ENCODE measurements at places on chromosomes 5 and 9. TPM values are rescaled to one million over a fixed set of nuclear protein-coding genes. Genes with fewer than 3 reads are reported as not detected.
A peak's percentile ranks its signal among the peaks of the same experiment; 100 is the strongest.

Gene ZFP37
- polyA plus RNA-seq: 0.38 TPM

Gene IL9
- polyA plus RNA-seq: not detected

Gene FOXI1
- polyA plus RNA-seq: not detected

GRCh38 chr5:67257500-67257899 is 60.9 kb upstream of the CD180 start:
- no peaks in the 10 kb centered on the region for H3K27me3 ChIP-seq
- no peaks in the 10 kb centered on the region for H3K36me3 ChIP-seq
- H3K27ac ChIP-seq: no peak overlapping the region

Gene CCDC152
- polyA plus RNA-seq: 0.03 TPM

GRCh38 chr5:657570-657969 is 35.6 kb downstream of the TPPP start:
- DNase-seq: no peak
- no peaks in the 10 kb centered on the region for H3K4me1 ChIP-seq
- no peaks in the 10 kb centered on the region for H3K27me3 ChIP-seq
- H3K4me3 ChIP-seq: no peak overlapping the region

DNA sequence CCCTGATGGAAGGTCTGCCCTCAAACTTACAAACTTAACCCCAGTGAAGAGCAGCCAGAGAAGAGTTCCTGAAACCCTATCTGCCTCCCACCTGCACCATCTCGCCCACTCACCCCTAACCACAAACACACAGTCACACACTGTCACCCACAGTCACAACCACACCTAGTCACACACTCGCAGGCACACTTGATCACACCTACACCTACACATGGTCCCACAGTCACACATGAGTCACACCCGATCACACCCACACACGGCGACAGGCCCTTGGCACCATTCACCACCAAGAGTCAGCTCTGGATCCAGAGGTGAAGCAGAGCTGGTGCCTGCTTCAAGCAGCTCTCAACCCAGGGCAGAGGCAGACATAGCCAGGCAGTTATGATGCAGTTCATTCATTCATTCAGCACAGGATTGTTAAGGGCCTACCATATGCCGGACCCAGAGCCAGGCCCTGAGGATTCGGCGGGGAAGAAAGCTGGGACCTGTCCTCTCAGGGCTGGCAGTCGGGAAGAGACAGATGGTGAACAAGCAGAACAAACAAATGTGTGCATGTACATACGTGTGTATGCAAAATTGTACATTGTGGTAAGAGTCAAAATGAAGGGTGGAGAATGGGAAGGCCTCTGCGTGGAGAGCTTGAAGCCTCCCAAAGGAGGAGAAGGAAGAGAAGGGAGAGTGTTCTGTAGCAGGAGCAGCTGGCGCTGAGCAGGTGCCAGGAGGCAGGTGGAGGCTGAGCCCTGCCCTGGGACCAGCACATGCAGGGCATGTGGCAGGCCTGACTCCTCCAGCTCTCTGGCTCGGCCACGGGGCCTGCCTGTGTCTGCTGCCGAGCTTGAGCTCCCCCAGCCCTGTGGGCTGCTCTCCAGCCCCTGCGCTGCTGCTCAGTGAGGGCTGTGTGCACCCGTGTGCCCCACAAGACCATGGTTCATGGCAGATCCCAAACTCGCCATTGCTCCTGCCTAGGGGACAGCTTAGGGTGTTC is 6.4 kb downstream of the TSPAN17 start:
- H3K27me3 ChIP-seq: no peaks in the 10 kb centered on the region
- H3K4me1 ChIP-seq: peaks cover 13% of the 10 kb centered on the region
- no peak overlapping the region for H3K27ac ChIP-seq
- DNase-seq: no peak

Gene GRIA1
- polyA plus RNA-seq: not detected

- no peak overlapping the region for H3K27ac ChIP-seq
- H3K36me3 ChIP-seq: no peaks in the 10 kb centered on the region
These were observed 117.4 kb upstream of the RORB start for GRCh38 chr9:74379718-74380117.

DNA sequence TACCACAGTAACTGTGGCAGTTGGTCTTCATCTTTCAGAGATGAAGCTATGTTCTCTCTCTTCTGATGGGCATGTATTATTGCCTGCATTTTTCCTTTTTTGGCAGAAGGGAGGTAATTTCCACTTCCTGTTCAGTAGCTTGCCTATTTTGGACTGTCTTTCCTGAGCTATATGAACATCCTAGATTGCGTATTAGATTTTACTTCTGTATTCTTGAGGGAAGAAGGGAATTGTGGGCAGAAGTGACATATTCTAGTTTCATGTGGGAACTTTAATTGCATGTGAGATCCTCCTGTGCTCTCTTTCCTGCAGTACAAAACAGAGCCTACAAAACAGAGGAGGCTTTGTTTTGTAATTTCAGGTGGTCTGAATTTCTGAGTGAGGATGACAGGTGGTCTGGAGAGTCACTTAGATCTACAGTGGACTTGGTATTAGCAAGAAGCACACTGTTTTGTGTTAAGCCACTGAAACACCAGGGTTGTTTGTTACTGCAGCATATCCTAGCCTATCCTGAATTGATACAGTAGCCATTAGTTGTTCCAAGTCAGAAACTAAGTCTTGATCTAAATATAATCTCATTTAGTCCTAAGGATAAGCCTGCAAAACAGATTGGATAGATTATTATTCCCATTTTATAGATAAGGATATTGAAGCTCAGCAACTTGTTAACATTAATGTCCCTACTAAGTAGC is 68.1 kb downstream of the AOPEP start:
- DNase-seq: no peak
- H3K4me1 ChIP-seq: peaks cover 15% of the 10 kb centered on the region
- peak overlapping the region; percentile 5 for H3K27ac ChIP-seq
- no peak overlapping the region for H3K4me3 ChIP-seq
- no peaks in the 10 kb centered on the region for H3K27me3 ChIP-seq

Gene RBM18
- 26.3 TPM for polyA plus RNA-seq

DNA sequence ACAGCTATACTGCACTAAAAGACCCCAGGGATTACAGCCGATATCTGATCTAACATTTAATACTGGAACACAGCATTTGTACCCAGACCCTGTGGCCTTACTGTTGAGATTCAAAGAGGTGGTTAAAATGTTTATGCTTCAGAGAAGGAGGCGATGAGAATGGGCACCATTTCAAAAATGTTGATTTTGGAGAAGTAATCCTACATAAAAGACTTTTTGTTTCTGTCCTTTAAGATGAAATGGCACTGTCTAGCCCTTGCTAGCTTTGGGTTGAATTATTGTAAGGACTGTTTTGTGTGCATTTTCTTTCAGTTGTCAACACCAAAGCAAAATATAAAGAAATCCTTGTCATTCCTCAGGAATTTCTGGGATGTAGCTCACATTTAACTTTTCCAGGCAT is 288.5 kb upstream of the ANKH start:
- H3K27me3 ChIP-seq: no peaks in the 10 kb centered on the region
- no peaks in the 10 kb centered on the region for H3K4me1 ChIP-seq
- no peak overlapping the region for H3K4me3 ChIP-seq

DNA sequence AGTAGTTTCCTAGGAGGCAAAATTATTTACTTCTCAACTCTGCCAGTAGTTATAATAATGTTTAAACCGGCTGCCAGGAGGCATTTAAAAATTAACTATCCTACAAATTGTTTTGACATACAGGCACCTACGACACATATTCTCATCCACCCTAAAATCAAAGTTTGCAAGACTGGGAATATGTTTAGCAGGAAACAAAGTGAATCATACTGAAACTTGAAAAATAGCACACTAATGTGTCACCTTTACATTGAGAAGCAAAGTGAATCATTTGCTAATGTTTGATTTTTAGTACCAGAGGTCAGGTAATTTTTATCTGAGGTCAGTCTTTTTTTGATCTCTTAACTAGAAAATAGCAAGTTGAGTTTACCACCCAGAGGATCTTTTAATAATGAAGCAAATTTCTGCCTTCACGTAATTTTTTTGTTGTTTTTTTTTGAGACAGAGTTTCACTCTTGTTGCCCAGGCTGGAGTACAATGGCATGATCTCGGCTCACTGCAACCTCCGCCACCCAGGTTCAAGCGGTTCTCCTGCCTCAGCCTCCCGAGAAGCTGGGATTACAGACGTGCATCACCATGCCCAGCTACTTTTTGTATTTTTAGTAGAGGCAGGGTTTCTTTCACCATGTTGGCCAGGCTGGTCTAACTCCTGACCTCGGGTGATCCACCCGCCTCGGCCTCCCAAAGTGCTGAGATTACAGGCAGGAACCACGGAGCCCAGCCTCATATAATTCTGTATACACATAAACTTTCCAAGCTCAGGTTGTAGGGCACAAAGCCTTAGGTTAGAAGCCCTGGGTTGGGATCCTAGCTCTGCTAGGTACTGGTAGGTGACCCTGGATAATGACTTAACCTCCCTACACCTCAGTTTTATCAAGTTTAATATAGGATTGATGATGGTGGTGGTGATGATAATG is 124.3 kb downstream of the UGCG start:
- no peak overlapping the region for H3K4me3 ChIP-seq
- no peaks in the 10 kb centered on the region for H3K36me3 ChIP-seq
- no peaks in the 10 kb centered on the region for H3K27me3 ChIP-seq
- DNase-seq: no peak
- H3K4me1 ChIP-seq: no peaks in the 10 kb centered on the region
- no peak overlapping the region for H3K27ac ChIP-seq

Gene FCN2
- not detected for polyA plus RNA-seq

DNA sequence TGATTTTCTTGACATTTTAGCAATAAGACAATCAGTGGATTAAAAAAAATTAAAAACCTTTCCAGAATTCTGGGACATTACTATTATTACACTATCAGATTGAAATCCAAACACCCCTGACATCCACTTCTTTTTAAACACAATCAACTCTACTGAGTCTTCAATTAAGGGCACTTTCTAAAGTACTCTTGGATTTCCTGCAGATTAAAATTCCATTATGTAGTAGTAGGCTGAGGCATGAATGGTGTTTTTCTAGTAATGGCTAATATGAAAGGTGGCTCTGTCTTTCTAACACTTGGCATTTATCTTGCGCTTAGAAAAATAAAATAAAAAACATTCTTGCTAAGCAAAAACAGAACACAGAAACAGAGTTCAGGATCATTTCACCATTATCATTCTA is 107.8 kb downstream of the OXCT1 start:
- no peaks in the 10 kb centered on the region for H3K36me3 ChIP-seq
- DNase-seq: no peak
- no peaks in the 10 kb centered on the region for H3K27me3 ChIP-seq
- H3K4me3 ChIP-seq: no peak overlapping the region

DNA sequence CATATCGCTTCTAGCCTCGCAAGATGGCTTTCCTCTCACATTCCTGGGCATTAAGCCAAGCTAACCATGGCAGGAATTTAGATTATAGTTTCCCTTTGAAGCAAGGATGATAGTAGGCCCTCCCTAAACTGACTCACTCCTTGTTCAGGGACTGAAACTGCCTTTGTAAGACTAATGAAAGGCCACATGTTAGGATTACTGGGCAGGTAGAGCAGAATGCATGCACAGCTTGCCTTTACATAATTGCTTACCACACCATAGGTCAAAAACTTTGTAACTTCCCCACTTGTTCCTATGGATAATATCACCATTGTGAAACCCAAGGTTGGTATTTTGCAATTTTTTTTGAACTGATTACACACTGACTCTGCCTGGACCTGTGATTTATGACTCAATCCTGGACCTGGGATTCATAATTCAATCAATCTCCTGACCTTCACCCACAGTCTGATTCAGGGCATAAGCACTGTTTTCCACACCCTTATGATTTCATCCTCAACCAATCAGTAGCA is 41.0 kb upstream of the PRDM9 start:
- H3K27me3 ChIP-seq: no peaks in the 10 kb centered on the region
- H3K4me3 ChIP-seq: no peak overlapping the region
- no peaks in the 10 kb centered on the region for H3K36me3 ChIP-seq
- H3K4me1 ChIP-seq: no peaks in the 10 kb centered on the region
- DNase-seq: no peak

DNA sequence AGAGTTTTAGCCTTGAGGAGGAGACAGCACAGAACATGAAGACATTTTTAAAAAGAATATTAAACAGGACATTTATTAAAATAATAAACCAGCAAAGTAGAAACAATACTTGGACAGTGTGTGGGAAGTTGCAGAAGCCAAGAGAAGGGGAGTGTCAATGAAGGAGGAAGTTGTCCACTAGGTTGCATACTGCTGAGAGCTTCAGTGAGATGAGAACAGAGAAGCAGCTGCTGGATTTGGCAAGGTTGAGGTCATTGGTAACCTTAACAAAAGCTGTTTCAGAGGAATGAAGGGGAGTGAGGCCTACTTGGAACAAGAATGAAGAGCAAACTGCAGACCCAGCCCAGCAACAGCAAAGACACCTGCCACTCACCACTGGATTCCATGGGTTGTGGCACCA is 11.4 kb downstream of the BHMT start:
- peaks cover 2% of the 10 kb centered on the region for H3K27me3 ChIP-seq
- no peak overlapping the region for H3K4me3 ChIP-seq
- no peaks in the 10 kb centered on the region for H3K36me3 ChIP-seq
- no peak overlapping the region for H3K27ac ChIP-seq
- peaks cover 5% of the 10 kb centered on the region for H3K4me1 ChIP-seq

DNA sequence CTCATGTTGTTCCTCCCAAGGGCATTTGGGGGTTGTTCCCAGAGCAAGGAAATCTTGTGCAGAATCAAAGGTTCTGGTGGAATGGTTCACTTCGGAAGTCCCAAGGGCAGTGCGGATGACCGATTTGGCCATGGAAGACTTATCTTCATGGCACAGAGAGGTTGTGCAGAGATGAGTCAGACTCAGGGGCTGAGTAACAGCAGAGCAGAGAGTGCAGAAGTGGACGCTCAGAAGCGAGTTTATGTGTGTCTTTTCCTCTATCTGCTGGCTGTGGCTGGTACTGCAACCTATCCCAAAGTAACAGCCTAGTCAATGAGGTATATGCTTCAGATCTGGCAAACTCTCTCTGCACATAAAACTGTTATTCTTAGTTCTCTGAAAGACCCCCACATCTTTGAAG is 118.1 kb downstream of the DPYSL3 start:
- H3K36me3 ChIP-seq: no peaks in the 10 kb centered on the region
- no peak overlapping the region for H3K27ac ChIP-seq
- DNase-seq: peak; percentile 13
- no peak overlapping the region for H3K4me3 ChIP-seq
- H3K27me3 ChIP-seq: no peaks in the 10 kb centered on the region

- DNase-seq: no peak
- no peaks in the 10 kb centered on the region for H3K27me3 ChIP-seq
- H3K27ac ChIP-seq: no peak overlapping the region
- no peaks in the 10 kb centered on the region for H3K4me1 ChIP-seq
- H3K36me3 ChIP-seq: no peaks in the 10 kb centered on the region
These were observed 368.8 kb upstream of the SPATA31A5 start for GRCh38 chr9:60545346-60545877.

DNA sequence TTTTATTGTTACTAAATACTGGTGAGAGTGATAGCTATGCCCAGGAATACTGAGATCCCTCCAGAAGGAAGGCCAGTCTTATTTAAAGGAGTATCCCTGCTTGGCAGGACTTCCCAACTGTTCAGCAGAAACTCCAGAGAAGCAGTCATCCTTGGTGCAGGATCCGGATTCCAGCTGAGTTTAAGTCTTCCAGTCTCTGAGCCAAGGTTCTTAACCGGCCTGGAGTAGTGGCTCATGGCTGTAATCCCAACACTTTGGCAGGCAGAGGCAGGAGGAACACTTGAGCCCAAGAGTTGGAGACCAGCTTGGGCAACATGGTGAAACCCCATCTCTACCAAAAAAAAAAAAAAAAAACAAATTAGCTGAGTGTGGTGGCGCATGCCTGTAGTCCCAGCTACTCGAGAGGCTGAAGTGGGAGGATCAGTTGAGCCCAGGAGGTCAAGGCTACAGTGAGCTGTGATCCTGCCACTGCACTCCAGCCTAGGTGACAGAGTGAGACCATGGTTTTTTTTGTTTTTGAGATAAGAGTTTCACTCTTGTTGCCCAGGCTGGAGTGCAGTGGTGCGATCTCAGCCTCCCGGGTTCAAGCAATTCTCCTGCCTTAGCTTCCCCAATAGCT is 7.6 kb downstream of the NAIF1 start:
- H3K27me3 ChIP-seq: no peaks in the 10 kb centered on the region
- H3K27ac ChIP-seq: no peak overlapping the region
- H3K36me3 ChIP-seq: no peaks in the 10 kb centered on the region
- peaks cover 75% of the 10 kb centered on the region for H3K4me1 ChIP-seq
